Fibroblast of skin of right biceps (primary cell): ENCODE measurements at places on chromosomes 2 and 18.

- no peak for DNase-seq
Observed at GRCh38 chr2:38170067-38170466, 94.1 kb upstream of the CYP1B1 start.

DNA sequence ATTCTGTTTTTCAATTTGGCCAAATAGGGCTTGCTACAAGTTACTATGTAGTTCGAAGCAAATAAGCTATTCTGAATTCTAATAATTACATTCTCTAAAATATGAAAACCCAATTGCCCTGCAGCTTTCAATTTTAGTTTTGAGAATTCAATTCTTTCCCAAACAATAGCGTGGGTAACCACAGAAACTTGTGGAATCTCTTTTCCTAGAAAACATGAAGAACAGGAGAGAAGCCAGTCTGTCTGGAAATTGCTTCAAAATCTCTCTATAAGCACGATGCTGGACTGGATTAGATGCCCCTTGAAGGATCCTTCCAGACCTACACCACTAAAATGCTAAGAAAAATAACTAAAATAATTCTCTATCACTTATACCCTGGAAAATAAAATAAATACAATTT lies 115.0 kb downstream of the THADA start:
- DNase-seq, result no peak

DNA sequence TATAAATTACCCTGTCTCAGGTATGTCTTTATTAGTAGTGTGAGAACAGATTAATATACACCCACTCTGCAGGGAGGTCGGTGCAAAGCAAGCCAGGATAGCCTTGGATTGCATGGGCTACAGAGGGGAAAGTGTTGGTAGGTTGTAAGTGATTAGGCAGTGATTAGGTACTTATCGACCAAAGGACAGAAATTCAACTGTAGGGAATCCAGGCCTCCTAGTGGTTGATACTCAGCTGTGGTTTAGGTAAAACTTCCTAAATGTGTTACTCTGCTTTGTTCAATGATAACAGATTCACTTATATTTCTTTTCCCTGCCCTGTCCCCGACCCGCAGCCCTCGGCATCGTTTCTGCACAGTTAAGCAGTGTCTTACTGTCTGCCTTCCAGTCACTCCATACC lies 444.0 kb downstream of the FIGN start:
- no peak for DNase-seq

GRCh38 chr18:59172664-59173249 lies 33.1 kb downstream of the SEC11C start:
- DNase-seq, result no peak

DNA sequence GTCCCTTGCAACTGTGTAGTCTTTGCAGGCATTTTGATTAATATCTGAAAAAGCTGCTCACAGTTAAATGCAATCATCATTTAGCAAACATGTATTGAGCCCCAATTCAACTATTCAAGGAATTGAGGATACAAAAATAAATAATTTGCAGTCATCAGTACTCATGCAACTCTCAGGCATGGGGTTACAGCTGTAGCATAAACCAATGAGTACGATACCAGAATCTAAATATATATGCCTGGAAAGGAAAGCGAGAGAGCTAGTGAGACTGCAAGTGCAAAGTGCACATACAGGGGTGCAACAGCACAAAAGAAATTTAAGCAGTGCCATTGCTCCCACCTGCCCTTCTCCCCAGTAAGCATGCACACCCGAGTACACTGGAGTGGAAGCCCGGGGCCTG lies 216.4 kb downstream of the AFF3 start:
- DNase-seq, result no peak

GRCh38 chr2:191415858-191416257 lies 170.7 kb downstream of the MYO1B start:
- no peak for DNase-seq

- DNase-seq, result no peak
Observed at GRCh38 chr2:17441055-17441771, 77.0 kb downstream of the RAD51AP2 start.

DNA sequence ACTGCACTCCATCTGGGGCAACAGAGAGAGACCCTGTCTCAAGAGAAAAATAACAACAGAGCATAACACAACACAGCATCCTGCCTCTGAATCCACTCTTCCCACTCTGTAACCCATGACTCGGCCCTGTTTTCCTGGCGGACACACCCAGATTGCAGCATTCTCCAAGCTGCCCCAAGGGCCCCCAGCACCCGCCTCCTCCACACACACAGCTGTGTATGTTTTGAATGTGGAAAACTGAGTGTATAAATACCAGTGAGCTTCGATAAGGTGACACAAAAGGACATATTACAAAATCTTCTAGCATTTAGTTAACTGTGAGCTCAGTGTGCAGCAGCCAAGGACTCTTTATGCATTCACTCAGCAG lies 13.0 kb downstream of the IMPA2 start:
- peak; percentile 36 for DNase-seq

- peak; percentile 80 for DNase-seq
Observed at GRCh38 chr2:223314811-223315210, 262.8 kb downstream of the KCNE4 start.

DNA sequence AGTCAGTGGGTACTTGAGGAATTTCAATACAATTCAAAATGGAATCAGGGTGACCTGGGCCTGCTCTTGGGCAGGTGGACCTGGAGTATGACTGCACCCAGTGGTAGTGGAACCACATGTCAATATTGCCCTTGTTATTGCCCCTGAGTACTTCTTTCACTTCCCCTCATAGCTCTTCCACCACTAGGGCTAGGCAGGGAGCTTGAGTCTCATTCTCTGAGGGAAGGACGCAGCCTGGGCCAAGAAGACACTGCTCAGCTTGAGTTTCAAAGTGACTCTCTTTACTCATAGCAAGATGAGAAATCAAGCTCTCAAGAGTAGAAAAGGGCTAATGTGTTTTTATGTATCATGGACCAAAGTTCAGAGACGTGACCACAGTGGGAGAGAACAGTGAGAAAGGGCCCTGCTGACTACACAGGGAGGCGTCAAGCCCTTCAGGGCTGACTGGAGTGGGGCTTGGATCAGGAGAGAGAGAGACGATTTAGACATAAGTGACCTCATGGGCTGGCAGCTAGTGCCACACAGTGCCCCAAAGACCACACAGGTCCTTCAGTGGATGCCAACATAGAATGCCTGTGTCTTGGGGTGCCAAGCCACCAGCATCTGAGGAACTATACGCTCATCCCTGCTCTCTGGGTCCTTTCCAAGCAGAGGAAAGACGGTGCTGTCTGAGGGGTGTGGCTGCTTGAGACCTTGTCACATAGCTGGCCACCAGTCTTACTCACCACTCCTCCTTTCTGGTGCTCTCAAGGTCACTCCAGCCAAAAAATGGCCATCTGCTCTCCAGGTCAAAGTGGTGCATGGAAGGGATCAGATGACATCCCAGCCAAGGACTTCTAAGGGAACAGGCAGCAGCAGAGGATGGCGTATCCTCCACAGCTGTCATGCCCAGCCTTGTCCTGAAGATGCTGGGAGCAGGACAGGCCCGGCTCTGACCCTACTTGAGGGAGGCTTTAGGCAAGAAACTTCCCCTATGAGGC lies 13.0 kb downstream of the PTMA start:
- no peak for DNase-seq

DNA sequence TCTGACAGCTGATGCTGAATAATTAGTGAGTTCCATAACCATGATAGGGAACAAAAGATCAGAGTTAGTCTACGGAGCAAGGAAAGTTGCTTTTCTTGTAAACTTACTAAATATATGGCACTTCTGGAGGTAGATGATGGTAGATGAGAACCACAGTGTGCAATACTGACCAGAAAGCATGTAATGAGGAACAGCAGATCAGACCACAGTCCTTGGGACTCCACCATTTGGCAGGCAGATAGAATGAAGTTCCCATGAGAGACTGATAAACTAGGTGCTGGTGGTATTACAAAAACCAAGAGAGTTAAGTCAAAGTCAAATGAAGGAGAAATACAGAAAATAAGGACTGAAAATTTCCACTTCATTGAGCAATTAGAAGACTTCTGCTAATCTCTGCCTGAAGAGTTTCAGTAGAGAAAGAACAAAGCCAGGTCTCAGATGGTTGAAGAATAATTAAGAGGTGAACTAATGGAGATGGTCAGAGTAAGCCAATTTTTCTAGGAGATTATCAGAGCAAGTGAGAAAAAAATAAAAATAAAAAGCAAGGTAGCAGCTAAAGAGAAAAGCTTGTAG lies 10.4 kb downstream of the CERKL start:
- no peak for DNase-seq
